Left ventricle myocardium superior (tissue), 1 donor: ENCODE measurements at places on chromosomes 11 and 22. TPM values are rescaled to one million over a fixed set of nuclear protein-coding genes. Genes with fewer than 3 reads are reported as not detected.

GRCh38 chr11:126414615-126415014 lies 59.1 kb downstream of the ST3GAL4 start:
- DNase-seq, result peak; percentile 41

DNA sequence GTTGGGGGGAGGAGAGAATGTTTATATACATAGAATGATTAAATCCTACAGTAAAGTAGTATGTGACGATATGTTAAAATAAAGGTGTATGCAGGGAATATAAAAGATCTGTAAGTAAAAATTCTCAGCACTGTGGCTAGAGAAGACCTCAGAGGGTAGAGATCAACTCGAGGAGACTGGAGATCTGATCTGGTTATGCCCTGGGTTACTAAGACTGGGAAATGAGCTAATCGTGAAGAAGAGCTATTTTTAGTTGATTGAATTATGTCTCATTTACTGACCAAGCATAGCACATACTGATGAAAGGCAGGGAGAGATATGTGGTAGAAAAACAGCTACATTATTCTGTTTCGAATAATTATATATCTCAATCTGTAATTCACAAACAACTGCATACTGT lies 42.8 kb upstream of the ALKBH3 start:
- DNase-seq, result no peak

Gene MMP7
- total RNA-seq, result not detected

DNA sequence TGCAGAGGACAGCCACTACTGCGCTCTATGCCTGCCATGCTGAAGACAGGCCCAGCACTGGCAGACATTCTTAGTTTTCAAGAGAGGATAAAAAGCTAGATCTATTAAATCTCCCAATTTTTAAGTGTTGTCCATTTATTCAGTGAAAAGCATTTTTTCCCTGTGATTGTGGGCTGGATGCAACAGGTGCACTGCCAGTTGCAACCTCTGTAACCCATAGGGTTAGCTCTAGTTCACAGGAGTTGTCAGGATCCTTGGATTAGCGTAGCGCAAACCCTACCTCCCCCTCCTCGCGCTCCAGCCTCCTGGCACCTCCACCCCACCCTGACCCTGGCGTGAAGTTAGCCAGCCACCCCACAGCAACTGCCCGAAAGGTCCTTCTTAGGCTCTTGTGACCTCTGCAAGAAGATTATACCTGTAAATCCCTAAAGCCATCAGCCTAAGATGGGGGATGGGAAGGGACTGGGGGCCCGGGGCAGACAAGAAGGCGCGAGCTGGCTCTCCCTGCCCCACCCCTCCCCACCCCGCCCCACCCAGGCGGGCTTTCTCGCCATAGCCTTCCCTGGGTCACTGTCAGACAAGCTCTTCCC lies 30.9 kb downstream of the EIF3F start:
- DNase-seq, result no peak

Gene NXPE2
- 0.12 TPM for total RNA-seq

- no peak for DNase-seq
These were observed 10.0 kb upstream of the OR5M1 start for GRCh38 chr11:56624661-56625110.

DNA sequence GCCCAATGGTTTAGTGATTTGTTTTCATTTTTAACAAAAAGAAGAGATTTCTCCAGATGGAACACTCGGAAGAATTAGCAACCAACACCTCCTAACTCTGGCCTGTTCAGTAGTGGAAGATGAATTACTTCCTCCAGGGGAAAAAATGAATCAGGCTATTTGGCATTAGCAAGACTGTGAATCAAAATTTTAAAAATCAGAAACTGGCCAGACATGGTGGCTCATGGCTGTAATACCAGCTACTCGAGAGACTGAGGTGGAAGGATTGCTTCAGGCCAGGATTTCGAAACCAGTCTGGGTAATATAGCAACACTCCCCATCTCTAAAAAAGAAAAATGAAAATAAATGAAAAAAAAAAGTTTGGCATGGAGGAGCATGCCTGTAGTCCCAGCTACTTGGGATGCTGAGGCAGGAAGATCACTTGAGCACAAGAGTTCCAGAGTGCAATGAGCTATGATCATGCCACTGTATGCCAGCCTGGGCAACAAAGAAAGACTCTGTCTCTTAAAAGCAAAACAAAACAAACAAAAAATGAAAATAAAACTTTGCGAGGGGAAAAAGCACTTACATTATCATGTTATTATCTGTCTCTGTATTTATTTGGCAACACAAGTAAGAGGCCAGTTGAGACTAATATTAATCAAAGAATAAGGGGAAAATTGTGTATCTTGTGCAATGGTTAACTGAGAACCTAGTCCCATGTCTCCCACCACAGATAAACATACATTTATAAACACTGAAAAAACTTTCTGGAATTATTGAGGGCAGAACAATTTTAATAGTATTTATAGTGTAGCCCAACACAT lies 796.3 kb upstream of the ANO3 start:
- DNase-seq, result no peak

GRCh38 chr11:57315491-57315890 lies 9.3 kb downstream of the TNKS1BP1 start:
- DNase-seq, result no peak

GRCh38 chr22:27344546-27344945 lies 457.0 kb downstream of the MN1 start:
- no peak for DNase-seq

DNA sequence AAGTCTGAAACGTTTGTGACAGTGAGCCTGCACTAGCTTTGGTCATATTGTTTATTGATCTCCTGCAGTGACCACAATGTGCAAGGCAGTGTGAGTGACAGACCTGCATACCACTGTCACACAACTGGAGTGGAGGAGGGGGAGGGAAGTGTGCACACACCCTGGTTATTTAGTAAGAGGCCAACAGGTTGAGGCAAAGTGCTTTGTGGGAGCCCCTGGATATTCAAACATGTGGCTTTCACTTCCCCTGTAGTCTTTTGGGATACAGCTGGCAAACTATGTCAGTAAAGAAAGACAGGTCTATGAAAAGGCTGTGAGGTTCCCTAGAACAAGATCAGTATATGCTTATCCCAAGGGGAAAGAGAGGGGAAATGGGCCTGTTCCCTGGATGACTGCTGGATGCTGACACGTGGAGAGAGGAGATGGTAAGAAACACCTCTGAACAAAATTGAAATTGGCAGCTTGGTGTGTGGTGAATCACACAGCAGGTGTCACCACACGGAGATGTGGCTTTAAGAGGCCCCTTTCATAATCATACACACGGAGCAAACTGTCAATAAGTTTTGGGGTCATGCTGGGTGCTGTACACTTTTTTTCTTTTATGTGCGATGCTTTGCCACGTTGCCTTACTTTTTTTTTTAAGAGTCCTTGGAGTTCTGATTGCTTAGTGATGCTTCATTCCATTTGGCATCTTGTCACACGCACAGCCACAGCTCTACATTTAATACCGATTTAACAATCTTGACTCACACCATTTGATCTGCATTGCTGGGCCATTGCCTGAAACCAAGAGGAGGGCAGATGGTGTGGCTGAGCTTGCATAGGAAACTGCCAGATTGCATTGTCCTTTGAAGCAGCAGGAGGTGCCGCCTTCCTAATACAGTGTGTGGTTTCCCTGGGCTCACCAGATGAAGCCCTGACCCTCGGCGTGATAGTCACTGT lies 11.3 kb downstream of the OSBP2 start:
- DNase-seq, result no peak

Gene YPEL1
- 3.2 TPM for total RNA-seq

- peak; percentile 47 for DNase-seq
These were observed 49.3 kb downstream of the TSPAN18 start for GRCh38 chr11:44775985-44776446.

DNA sequence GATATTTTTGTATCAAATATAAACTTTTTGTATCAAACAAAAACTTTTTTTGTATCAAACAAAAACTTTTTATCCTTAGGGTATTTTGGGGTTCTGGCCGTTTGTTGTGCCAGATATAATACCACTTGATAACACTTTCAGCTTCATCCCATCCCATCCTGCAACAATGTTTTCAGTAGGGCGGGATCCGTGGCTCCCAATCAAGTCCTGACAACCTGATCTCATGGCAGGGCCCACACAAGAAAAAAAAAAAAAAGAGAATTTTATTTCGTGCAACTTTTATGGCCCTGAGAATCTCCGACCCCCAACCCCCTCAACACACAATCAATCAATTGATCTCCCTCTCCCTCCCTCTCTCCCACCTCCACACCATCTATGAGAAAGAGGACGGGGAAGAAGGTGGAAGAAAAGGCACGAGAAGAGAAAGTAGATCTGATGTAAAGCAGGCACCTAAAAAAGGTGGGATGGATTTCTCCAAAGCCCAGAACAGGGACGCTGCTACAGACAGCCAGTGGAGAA lies 4749.6 kb upstream of the OR11H1 start:
- DNase-seq, result no peak

DNA sequence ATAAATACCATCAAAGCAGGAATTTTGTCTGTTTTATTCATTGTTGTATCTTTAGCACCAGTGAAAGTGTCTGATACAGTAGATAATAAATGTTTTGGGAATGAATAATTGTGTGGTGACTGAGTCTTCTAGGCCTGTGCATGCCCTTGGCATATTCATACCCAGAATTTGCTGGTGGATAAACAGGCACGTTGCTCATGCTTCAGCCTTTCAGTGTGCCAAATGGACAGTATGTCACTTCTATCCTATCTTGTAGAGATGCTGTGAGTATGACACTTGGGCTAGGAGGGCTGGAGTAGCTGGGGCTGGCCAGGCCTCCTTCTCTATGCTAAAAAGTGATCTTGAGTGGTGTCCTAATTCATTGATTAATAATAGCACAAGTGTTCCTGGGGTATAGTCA lies 287.3 kb upstream of the DDI1 start:
- no peak for DNase-seq

Gene MS4A4A
- 13.4 TPM for total RNA-seq

DNA sequence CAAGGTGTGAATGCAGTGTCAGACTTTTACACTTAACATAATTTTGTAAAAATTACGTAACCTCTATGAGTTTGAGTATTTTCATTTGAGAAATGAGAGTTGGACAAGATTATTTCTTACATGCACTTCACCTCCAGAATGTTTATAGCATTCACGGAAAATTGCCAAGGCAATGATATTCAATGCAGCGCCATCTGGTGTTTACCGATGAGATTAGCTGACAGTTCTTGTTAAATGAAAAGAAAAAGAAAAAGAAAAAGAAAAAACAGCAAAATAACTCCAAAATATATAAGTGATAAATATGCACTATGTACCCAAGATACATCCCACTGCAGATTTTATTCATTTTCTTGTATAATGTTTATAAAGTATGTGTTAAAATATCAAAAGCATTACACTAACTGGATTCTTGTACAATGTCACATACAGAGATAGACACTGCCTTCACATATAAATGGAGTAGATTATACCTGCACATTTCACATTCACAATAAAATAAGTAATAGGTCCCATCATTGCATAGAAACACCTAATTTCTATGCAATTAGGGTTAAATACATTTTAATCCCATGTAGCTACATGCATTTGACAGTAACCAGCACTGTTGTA lies 976.3 kb upstream of the FAT3 start:
- DNase-seq, result no peak

Gene NXF1
- total RNA-seq, result 49.6 TPM

DNA sequence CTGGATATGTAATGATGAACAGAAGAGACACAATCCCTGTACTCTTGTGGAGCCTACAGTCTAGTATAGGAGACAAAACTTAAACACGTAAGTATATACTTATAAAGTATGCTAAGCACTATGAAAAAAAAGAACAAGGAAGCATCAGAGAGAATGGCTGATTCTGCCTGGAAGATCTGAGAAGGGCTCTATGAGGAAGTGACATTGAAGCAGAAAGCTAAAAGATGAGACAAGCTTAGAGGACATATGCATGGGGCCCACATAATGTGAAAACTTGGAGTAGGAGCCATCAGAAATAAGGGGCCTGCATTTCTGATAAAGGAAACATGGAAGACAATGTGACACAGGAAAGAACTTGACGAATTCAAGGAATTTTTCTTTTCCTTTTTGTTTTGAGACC lies 16.6 kb downstream of the SAA1 start:
- DNase-seq, result no peak

DNA sequence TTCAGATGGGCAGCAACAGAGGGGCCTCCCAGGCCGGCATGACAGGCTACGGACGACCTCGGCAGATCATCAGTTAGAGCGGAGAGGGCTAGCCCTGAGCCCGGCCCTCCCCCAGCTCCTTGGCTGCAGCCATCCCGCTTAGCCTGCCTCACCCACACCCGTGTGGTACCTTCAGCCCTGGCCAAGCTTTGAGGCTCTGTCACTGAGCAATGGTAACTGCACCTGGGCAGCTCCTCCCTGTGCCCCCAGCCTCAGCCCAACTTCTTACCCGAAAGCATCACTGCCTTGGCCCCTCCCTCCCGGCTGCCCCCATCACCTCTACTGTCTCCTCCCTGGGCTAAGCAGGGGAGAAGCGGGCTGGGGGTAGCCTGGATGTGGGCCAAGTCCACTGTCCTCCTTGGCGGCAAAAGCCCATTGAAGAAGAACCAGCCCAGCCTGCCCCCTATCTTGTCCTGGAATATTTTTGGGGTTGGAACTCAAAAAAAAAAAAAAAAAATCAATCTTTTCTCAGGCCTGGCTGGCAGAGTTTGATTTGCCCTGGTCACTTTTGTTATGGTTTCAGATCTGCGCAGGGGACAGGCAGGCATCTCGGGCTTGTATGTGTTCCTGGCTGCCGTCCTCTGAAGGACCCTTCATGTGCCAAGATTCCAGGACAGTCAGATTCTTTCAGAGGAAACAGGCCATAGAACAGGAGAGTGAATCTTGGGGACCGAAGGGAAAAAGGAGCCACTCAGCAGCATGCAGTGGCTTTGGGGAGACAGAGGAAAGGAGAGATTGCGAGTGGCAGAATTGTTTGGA lies 5.3 kb downstream of the TAGLN start:
- DNase-seq, result no peak

- DNase-seq, result no peak
These were observed 35.7 kb downstream of the SIK3 start for GRCh38 chr11:117062498-117062897.

- DNase-seq, result no peak
These were observed 942 bp upstream of the TSPAN18 start for GRCh38 chr11:44725757-44726282.

Gene OSM
- total RNA-seq, result not detected

- peak; percentile 60 for DNase-seq
These were observed 33.1 kb upstream of the SMPD1 start for GRCh38 chr11:6357222-6357621.

- DNase-seq, result no peak
These were observed 31.8 kb upstream of the GUCY1A2 start for GRCh38 chr11:107050121-107050520.

DNA sequence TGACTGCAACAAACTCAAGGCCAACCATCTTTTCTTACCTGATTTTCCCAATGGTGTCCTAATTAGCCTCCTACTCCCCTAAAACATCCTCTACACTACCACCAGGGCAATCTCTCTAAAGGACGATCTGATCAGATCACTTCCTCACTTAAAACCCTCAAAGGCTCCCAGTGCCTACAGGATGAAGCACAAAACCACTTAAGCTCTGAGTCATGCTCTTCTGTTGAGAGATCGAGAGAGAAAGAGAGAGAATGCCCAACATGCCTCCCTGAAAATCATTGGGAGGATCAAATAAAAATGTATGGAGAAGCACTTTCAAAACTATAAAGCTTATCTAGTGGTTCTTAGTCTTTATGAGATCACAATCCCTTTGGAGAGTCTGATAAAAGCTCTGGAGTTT lies 171.1 kb downstream of the CADM1 start:
- no peak for DNase-seq

GRCh38 chr11:45407226-45407625 lies 121.1 kb upstream of the SYT13 start:
- no peak for DNase-seq
